Activated CD8-positive, alpha-beta memory T cell treated with anti-CD3 and anti-CD28 coated beads for 1 hour (primary cell): ENCODE measurements at places on chromosomes 12 and 14.

- no peak for DNase-seq
Observed at GRCh38 chr12:58701536-58701935, 218.8 kb downstream of the LRIG3 start.

GRCh38 chr12:108833757-108834472 is 23.5 kb downstream of the SSH1 start:
- DNase-seq, result no peak

DNA sequence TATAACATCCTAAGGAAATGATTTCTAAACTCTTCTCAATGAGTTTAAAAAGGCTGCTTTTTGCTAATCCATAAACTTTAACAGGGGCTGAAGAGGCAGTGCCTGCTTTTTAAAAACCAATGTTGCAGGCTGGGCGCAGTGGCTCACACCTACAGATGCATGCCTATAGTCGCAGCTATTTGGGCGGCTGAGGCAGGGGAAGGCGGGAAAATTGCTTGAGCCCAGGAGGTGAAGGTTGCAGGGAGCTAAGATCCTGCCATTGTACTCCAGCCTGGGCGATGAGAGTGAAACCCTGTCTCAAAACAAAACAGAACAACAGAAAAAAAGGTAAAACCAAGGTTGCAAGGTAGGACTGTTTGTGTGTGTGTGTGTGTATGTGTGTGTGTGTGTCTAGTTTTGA is 531.2 kb downstream of the DIO2 start:
- DNase-seq, result no peak

GRCh38 chr12:1698720-1699119 is 7.8 kb downstream of the ADIPOR2 start:
- no peak for DNase-seq

GRCh38 chr12:88418856-88419497 is 161.3 kb downstream of the KITLG start:
- no peak for DNase-seq

DNA sequence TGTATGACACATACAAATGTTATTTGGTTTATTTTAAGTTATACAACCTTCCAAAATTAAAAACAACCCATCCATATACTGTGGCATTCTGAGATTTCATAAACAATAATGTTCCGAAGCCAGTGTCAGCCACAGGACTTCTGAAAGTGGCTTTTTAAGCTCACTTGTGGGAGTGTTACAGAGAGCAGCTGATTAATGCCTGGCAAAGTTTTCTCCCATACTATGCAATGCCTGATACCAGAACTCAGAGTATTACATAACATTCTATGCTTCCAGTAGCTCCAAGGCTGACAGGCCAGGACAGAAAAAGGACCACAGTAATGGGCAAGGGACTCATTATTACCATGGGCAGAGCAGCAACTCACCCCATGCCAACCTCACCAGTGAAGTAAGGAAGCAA is 29.3 kb downstream of the NELL2 start:
- DNase-seq, result no peak

GRCh38 chr14:100670753-100671049 is 56.0 kb upstream of the DLK1 start:
- no peak for DNase-seq

DNA sequence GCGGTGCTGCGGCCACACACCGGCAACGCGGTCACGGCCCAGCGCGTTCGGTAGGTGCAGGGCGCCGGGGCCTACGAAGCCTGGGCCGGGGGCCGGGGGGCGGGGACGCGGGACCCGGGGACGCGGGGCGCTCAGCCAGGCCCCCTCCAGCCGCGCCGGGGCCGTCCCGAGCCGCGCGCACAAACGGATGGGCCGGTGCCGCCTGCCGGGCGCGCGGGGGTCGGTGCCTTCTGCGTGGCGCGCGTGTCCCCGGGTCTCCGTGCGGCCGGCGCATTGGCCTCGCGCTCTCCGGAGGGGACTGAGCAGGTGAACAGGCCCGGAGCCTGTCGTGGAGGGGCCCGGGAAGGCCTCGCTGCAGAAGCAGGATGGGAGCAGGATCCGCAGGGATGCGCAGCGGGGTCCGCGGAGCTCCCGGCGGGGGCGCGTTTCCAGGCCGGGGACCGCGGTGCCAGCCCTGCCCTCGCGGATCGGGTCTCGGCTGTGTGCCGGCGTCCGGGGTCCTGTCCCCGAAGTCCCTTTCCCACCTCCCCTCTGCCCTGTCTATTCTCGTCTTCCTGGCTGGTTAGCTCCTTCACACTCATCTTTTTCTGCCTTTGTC is 421 bp downstream of the GLT1D1 start:
- no peak for DNase-seq

GRCh38 chr12:6891646-6892001 is 13.0 kb upstream of the LRRC23 start:
- DNase-seq, result no peak

DNA sequence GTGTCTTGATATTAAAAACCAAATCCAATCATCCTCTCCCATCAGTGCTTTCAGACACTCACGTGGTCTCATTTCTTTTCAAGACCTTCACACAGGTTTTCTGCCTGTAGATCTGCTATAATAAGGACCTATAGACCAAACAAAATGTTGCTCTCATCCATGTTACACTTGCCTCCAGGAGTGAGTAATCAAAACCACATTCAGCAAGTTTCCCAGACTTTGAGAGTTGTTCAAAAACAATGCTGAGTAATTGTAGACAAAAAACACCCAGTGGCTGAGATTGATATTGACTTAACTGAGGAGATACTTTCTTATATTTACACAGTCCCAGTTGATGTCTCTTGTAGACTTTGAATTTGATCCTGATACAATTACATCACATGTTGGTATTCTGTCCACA is 383.1 kb downstream of the TMEM132D start:
- DNase-seq, result no peak

DNA sequence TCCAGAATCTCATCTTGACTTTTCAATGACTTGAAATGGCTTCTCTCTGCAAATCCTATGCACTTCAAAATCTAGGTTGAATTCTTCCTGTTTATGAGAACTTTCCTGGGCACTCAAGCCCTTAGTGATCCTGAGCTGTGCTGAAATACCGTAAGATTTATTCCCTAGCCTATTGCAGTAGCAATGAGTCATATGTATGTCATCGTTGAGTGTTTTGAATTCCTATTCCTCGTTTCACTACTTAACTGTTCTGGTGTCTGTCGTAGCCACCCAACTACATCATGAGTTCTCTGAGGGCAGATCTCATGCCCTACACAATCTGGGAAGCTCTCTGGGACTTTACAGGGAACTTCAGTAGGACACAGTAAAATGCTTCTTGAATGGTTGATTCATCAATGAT is 190.8 kb upstream of the TMEM132C start:
- DNase-seq, result no peak

DNA sequence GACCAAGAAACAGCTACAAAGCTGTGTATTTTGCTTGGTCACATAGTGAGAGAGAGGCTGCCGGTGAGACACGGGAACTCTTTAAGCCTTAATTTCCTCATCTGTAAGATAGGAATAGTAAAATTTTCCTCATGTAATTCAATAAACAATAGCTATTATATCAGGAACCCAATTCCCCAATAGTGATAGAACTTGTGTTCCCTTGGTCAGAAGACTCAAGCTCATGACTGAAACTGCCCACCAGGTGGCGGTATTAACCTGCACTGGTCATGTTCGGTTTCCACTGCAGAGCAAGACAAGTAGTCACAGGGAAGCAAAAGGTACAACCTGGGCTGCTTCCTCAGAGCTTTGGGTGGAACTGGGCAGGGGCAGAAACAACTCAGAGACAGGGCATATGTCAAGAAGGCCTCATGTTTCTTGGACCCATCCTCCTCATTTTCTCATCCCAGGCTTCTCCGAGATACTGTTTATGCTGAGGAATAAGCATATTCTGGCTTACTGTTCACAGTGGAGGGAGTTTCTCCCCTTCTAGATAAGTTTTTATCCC is 4.2 kb upstream of the AJUBA start:
- DNase-seq, result peak; percentile 82

- no peak for DNase-seq
Observed at GRCh38 chr12:24922090-24922489, 26.8 kb downstream of the BCAT1 start.

- no peak for DNase-seq
Observed at GRCh38 chr14:68246074-68246785, 426.7 kb downstream of the RAD51B start.

- DNase-seq, result no peak
Observed at GRCh38 chr12:12804011-12804410, 9.1 kb upstream of the DDX47 start.
